ACHN (cell line): ENCODE measurements at places on chromosomes 5 and 9.

GRCh38 chr5:73135429-73136054, 15.2 kb downstream of the TMEM171 start:
- DNase-seq = peak; percentile 80

DNA sequence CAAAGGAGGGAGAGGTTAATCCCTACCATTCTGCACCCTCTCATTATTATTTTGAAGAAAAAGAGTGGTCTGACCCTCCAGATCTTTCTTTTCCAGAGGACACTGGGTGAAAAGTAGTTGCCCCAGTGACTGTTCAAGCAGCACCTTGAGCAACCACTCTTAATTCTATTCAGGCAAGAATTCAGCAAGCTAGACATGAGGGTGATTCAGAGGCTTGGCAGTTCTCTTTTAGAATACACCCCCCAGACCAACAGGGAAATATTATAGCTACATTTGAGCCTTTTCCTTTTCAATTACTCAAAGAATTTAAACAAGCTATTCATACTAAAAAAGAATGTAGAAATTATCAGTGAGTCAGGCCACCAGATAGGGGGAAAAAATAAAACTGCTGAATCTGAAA, 178.3 kb downstream of the MRPS30 start:
- no peak for DNase-seq

DNA sequence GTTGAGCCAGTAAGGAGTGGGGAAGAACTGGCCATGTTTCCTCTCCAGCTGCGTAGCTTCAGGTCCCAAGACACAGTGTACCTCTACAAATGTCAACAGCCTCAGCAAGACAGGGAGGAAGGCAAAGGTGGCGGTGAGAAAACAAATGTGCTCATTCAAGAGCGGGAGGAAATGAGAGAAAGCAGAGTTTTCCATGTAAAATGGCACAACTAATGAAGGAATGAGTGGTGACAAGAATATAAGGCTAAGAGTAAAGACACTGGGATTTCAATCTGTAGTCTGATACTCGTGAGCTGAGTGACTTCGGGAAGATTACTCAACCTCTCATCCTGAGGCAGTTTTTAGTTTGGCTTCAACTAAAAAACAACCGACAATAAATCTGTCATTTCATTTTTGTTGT, 67.6 kb downstream of the DPYSL3 start:
- no peak for DNase-seq

GRCh38 chr5:50745221-50745910, 78.9 kb downstream of the PARP8 start:
- DNase-seq = peak; percentile 11

DNA sequence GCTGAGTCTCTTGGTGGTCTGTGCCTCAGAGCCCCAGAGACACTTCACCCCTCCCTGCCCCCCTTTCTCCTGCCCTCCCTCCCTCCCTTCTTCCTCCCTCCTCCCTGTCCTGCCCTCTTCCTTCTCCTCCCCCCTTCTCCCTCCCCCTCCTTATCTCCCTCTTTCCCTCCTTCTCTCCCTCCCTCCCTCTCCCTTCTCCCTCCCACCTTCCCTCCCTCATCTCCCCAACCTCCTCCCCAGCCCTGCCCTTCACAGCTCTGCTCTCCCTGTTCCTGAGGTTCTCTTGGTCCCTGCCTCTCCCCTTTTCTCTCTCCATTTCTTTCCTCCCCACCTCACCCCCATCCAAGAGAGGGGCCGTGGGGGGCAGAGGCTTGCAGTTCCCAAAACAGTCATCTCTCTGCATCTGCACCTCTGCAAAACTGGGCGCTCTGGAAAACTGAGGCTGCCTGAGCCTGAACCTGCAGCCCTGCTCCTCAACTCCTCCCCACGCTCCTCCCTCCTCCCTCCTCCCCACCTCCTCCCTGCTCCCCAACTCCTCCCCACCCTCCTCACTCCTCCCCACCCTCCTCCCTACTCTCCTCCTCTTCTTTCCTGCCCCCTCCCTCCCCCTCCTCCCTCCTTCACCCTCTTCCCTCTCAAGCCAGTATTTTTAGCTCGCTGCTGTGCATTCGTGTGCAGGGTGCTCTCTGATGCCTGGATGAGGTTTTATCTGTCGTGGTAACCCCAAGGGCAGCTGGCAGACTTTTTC, 219.1 kb downstream of the C9orf50 start:
- DNase-seq = no peak

DNA sequence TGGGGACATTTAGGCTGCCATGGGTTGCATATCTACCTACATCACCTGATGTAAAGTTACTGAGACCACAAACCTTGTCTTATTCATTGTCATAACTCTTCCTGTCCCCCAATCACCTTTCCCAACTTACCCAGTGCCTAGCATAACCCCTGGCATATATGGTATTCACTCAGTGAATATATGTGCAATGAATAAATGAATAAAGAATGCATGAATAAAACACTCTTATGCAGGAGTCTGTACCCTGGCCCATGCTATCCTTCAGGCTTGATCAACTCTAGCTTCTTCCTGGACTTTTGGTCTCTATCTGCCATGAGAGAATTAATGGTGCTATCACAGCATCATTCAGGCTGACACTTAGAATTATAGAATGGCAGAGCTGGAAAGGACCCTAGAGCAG, 285.2 kb downstream of the SMARCA2 start:
- no peak for DNase-seq

- no peak for DNase-seq
Observed at GRCh38 chr9:104586496-104587180, 12.6 kb downstream of the OR13C5 start.
